ENCODE measurements at places on chromosomes 4 and X.
A peak's percentile ranks its signal among the peaks of the same experiment; 100 is the strongest.

- peak; percentile 56 for DNase-seq
Measured at GRCh38 chrX:13506574-13506973, 62.8 kb upstream of the EGFL6 start.

DNA sequence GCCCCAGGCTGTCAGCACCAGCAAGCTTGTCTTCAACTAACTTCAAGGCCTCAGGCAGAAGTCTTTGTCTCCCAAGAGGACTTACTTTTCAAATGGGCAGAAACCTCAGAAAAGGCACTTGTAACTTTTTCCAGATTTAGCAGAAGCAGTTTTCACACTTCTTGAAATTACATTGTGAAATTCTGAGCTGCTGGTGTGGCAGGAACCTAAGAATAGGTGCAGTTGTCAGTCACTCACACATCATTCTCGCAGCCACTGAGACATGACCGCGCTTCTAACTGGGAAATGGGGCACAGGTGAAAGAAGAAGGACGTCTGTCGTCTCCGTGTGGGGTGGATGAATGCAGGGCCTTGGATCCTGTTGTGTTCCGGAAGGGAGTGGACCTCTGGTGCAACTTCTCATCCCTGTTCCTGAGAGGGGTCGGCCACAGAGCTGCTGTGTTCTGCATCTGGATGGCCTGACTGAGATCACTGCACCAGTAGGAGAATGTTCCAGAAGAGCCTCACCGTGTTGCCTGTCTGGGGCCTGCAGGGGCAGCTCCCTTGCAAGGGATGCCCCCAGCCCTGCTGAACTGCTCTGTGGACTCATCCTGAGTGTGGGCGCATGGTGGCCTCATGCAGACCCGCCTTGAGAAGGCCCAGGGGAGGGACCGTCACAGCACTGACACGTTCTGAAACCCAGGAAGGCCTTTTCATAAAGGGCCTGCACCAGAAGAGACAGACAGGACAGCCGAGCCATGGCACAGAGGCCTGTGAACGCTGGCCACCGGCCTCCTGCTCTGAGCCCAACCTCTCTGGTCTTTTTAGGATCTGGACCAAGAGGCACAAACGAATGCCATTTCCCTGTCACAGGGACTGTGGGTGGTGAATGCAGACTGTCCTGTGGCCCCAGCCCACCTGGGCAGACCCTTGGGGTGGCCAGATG lies 18.7 kb downstream of the NAT8L start:
- DNase-seq, result no peak

DNA sequence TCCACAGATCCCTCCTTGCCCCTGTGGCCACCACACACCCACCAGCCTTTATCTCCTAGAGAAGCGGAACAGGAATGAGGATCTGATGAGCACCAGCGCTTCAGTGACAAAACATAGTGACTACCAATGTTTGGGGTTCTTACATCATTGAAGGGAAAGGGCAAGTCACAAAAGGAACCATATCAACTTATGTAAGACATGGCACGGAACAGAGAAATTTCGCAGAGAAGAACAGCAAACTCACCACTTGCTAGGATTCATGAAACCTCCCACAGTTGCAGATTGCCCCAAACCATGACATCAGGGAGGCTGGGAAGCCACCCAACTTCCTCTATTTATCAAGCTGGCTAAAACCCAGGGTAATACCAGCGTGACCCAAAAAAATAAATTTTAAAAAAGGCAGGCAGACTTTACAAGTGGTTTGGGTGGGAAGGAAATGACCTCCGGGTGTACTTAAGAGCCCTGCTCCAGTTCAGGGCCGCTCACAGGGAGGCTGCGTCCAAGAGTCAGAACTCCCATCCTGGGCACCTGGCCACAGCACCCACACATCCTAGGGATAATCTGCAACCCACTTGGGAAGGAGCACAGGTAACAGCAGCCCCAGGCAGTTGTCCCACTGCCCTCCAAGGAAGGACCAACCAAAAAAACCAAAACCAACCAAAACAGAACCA lies 36.0 kb downstream of the ADGRG2 start:
- no peak for DNase-seq

GRCh38 chr4:108900018-108900580 lies 137.2 kb upstream of the ETNPPL start:
- no peak for DNase-seq

GRCh38 chr4:5082376-5082775 lies 31.1 kb downstream of the STK32B start:
- no peak for DNase-seq

- DNase-seq, result no peak
Measured at GRCh38 chrX:7108030-7108429, 39.5 kb upstream of the STS start.

DNA sequence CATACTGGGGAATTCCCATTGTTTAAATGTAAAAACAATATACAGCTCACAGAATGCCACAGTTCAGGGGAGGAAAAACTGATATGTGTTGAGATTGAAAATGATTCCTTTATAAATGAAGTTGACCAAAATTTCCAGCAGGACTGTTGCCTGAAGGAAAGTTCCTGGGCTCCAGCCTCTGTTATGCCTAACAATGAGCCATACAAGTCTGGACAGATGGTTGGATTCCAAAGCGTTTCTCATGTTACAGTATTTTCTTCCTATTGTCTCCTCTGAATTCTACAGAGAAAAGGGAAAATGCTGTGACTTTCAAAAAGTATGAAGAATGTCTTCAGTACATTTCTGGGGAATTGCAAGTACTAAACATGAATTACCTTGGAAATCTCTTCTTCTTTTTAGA lies 73.3 kb downstream of the ALPK1 start:
- DNase-seq, result no peak

GRCh38 chr4:149120331-149121022 lies 678.3 kb upstream of the NR3C2 start:
- DNase-seq, result no peak

DNA sequence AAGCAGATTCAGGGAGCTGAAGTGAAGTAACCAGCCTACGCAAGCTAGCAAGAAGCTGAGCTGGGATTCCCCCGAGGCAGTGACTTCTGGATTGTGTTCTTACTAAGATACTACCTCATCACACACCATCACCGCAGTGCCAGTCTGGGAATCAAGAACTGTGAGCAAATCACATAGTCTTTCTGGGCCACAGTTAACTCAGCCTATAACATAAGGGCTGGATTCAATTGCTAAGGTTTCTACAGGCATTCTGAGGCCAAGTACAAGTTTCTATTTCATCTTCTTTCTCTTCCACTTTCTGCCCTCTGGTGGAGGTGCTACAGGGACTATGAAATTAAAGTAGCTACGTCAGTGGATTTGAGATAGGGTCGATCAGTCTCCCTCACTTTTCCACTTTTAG lies 1.4 kb upstream of the CORIN start:
- DNase-seq, result no peak

GRCh38 chr4:189832528-189832927 lies 108.1 kb upstream of the FRG1 start:
- no peak for DNase-seq

DNA sequence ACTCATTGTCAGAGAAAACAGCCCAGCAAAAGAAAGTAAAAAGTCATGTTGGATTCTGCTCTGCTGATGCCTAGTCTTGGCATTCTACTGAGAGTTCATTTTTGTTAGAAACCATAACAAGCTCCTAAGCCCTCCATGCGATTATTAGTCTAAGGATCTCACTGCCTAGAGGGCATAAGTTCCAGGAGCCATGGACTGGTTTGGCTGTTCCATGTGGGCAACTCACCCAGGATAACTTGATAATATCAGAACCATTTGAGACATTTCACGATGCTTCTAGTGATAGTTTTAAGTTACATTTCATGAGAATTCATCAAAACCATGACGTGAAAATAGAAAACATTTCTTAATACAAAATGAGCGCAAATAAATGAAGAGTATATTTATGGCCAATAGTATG lies 376.8 kb upstream of the GALNT7 start:
- DNase-seq, result no peak

GRCh38 chr4:92551616-92552015 lies 247.8 kb downstream of the GRID2 start:
- no peak for DNase-seq

DNA sequence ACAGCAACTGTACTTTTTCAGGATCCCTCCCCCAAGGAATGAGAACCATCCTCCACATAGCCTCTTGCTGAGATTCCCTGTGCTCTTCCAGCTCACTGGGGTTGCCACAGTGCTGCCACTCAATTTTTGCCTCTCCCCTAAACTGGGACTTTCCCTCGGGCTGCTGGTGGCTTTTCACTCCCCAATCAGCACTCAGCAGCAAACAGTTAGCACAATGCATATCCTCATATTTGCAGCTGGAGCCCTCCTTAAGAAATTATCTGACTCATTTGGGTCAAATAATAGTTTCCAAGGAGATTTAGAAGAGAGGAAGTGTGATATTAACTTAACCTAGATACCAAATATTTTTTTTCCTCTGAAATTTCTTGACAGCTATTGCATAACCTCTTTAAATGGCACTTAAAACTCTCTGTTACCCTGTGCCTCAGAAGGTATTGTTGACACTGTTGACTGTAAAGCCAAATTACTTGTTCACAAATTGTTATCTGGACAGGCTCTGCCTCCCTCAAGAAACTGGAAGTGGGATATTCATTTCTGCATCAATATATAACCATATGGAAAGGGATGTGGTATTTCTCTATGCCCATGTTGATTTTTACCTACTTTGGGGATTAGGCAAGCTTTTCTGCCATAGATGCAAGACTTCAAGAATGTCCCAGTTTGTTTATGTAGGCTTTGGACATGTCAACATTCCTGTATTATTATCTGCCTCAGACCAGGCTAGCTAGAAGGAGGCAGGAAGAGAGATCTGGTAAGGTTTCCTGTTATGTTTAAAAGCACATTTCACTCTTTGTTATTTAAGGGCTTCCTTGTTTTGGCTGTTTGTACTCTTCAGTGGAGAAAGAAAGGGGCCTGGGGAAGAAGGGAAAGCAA lies 58.0 kb downstream of the SEPTIN11 start:
- DNase-seq, result no peak

GRCh38 chr4:123299212-123299691 lies 97.3 kb upstream of the SPRY1 start:
- no peak for DNase-seq

- DNase-seq, result no peak
Measured at GRCh38 chr4:119103263-119103662, 32.4 kb upstream of the MYOZ2 start.

DNA sequence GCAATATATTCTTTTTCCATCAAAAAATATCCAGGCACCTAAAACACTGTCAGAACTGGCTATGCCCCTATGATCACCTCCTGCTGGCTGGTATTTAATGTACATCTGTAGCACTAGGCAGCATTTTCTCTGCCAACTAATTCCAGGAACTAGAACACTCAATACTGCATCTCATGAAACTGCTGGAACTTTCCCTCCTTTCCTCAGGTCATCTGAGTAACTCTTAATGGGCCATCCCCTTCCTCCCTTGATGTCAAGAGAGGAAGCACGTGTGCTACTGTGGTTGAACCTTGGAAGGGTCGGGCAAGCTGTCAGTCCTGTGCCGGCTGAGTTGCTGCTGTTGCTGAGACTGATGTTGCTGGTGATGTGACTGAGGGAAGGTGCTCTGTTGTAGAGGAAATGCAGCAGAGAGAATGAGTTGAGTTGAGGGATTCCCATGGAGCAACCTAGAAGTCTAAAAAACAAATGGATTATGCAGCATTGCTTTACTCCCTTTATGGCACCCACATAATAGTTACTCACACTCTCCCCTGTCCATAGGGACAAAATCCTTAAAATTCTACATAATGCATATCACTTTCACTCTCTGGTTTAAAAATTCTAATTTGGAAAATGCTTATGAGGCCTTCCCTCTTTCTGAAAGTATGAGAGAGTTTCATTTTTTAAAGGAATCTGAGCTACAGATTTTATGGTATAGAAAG lies 39.5 kb downstream of the TMEM165 start:
- DNase-seq, result no peak

DNA sequence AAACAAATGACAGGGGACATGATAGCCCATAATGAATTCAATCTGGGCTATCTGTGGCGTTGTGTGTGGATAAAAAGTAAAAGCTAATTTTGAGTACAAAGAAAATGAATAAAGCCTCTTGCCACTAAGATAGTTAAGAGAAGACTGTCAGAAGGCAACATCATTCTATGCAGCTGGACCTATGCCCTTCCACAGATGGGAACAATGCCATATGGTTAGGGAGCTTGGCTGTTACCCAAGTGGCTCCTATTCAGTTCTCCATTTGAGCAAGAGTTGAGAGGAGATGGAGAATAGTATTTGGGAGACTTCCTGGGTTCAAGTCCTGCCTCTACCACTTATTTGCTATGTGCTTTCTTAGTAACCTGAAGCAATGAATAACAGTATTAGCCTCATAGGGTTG lies 107.7 kb downstream of the ANXA3 start:
- DNase-seq, result no peak

- no peak for DNase-seq
Measured at GRCh38 chr4:141643557-141643956, 7.2 kb downstream of the IL15 start.

DNA sequence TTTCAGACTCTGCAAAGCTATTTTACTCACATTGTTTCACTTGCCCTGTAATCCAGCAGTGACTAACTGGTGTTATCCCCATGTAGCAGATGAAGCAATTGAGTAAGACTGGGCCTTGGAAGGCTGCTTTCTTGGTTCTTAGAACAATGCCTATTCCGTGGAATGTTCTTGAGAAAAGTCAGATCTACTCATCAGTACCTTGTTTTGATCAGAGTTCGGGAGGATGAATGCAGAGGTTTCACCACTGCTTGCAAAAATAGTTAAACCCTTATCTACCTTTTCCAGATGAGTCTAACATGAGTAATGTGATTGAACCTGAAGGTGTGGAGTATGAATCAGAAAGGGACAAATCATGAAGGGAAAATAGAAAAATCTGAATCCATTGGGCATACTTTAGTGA lies 1.8 kb downstream of the MAOB start:
- no peak for DNase-seq

GRCh38 chrX:46376246-46376885 lies 168.9 kb downstream of the ZNF674 start:
- DNase-seq, result no peak

- DNase-seq, result no peak
Measured at GRCh38 chr4:86220121-86220520, 139.7 kb downstream of the MAPK10 start.

- no peak for DNase-seq
Measured at GRCh38 chr4:73170518-73171198, 87.9 kb downstream of the ANKRD17 start.

DNA sequence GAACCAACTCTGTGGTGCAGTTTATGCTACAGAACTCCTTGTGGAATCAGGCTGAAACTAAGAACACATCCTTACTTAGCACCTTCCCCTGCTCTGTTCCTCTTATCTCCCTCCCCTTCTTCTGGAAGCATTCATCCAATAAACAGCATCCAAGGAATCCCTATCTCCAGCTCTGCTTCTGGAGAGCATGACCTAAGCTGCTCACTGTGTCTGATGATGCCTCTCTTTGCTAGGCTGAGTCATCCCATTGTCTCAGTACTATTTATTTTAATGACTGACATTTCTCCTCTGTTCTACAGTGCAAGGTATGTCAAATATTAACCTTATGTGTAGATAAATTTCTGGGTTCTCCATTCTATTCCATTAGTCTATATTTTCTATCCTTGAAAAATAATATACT lies 71.2 kb downstream of the BEND2 start:
- DNase-seq, result peak; percentile 27

DNA sequence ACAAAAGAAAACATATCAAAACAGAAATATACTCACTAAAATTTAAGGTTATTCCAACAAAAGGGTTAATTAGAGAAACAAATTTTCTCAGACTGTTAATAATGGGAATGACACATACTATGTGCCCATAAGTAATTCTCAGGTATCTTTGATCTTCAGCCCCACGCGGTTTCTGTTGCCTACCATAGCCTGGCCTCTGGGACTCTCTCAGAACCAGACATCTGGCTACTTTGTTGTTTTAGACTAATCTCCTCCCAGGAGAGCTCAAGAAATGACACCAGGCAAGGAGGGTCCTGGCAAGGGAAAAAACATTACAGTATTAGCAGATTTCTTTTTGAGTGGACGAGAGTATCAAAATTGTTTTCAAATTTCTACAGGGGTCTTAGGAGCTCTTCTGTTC lies 43.7 kb downstream of the SLC10A7 start:
- no peak for DNase-seq
